ENCODE measurements at places on chromosomes 5 and 9. TPM values are rescaled to one million over a fixed set of nuclear protein-coding genes. Genes with fewer than 3 reads are reported as not detected.
A peak's percentile ranks its signal among the peaks of the same experiment; 100 is the strongest.

DNA sequence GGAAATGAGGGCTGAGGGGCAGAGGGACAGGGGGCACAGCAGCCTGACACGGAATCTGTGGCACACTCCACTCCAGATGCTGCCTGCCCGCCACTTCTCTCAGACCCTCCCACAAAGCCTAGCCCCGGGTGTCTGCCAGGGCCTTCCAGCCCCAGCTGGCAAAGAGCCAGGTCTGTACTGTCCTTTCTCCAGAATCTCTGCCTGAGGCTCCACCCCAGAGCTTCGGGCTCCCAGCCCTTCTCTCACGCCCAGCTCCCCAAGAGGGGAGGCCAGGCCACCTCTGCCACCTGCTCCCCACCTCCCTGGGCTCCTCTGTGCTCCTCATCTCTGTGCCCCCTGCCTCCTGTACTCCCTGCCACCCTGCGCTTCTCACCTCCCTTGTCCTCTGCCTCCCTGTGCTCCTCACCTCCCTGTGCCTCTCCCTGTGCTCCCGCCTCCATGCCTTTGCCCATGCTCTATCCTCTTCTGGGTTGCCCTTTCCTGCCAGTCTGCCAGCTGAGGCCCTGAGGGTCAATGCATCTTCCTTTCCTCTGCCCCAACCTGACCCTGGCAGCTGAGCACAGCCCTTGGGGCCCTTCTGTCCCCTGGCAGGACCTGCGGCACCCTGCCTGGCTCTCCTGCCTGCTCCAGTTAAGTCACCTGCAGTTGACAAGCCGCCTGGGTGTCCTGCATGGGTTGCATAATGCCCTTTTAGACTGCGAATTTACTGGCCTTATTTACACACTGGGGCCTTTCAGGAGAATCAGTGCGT lies 36.4 kb downstream of the RASGEF1C start:
- no peak overlapping the region for H3K27ac ChIP-seq
- DNase-seq, result no peak
- H3K27me3 ChIP-seq, result no peaks in the 10 kb centered on the region
- H3K4me3 ChIP-seq, result no peak overlapping the region
- H3K4me1 ChIP-seq, result no peaks in the 10 kb centered on the region

GRCh38 chr5:52757527-52757926 lies 30.2 kb upstream of the ITGA1 start:
- H3K27ac ChIP-seq, result no peak overlapping the region
- no peak overlapping the region for H3K4me3 ChIP-seq
- H3K27me3 ChIP-seq, result no peaks in the 10 kb centered on the region
- DNase-seq, result no peak
- H3K36me3 ChIP-seq, result no peaks in the 10 kb centered on the region

DNA sequence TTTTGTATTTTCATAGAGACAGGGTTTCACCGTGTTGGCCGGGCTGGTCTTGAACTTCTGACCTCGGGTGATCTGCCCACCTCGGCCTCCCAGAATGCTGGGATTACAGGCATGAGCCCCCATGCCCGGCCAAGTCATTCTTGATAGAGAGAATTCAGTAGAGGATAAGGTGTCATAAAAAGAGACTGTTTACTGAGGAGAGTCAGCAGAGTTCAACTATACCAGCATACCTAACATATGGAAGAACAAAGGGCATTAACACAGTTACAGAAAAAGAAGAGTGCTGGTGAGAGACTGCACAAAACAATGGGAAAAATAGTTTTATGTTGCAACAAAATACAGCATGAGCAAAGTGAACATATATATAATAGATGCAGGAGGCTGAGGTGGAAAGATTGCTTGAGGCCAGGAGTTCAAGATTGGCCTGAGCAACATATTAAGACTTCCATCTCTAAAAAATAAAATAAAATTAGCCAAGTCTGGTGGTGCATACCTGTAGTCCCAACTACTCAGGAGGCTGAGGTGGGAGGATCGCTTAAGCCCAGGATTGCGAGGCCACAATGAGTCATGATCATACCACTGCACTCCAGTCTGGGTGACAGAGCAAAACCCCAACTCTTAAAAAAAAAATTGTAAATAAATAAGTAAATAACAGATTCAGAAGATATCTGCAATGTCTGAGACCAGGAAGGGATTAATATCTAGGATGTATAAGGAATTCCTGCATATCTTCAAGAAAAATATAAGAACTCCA lies 19.5 kb downstream of the B4GALT1 start:
- no peaks in the 10 kb centered on the region for H3K27me3 ChIP-seq
- peaks cover 9% of the 10 kb centered on the region for H3K36me3 ChIP-seq
- H3K4me1 ChIP-seq, result peaks cover 66% of the 10 kb centered on the region
- no peak overlapping the region for H3K27ac ChIP-seq
- no peak for DNase-seq

Gene WNT8A
- total RNA-seq, result not detected

DNA sequence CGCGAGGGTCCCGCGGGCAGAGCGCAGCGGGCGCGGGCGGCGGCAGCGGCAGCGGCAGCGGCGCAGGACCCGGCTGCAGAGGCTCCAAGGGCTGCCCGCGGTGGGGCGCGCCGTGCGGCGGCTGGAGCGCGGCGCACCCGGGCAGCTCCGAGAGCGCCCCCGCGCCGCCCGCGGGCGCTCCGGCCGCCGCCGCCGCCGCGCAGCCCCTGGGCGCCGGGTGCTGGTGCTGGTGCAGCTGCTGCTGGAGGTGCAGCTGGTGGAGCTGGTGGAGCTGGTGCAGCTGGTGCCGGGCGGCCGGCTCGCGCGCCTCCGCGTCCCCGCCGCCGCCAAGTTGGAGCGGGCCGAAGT lies 644 bp downstream of the IER5L start:
- H3K4me1 ChIP-seq, result peaks cover 17% of the 10 kb centered on the region
- no peaks in the 10 kb centered on the region for H3K36me3 ChIP-seq
- H3K27ac ChIP-seq, result no peak overlapping the region
- H3K27me3 ChIP-seq, result peaks cover 11% of the 10 kb centered on the region
- H3K4me3 ChIP-seq, result peak overlapping the region; percentile 92

Gene FANCC
- 18.2 TPM for total RNA-seq

- H3K27ac ChIP-seq, result peak overlapping the region; percentile 52
- peaks cover 28% of the 10 kb centered on the region for H3K36me3 ChIP-seq
- H3K4me1 ChIP-seq, result peaks cover 45% of the 10 kb centered on the region
- H3K4me3 ChIP-seq, result peak overlapping the region; percentile 64
Observed at GRCh38 chr5:610744-611730, 1.1 kb upstream of the CEP72 start.

DNA sequence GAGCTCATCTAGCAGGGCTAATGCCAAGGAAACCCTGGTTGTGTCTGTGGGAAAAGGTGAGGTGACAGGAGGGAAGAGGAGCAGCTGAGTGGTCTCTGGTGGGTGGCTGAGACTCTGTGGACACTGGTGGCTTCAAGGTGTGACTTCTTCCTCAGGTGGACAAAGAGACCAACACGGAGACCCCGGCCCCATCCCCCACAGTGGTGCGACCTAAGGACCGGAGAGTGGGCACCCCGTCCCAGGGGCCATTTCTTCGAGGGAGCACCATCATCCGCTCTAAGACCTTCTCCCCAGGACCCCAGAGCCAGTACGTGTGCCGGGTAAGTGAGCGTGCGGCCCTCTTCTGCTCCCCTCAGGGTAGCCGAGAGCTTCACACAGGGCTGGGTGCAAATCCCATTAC lies 31.1 kb upstream of the RARS1 start:
- no peaks in the 10 kb centered on the region for H3K4me1 ChIP-seq
- H3K27me3 ChIP-seq, result no peaks in the 10 kb centered on the region
- no peak for DNase-seq
- H3K36me3 ChIP-seq, result no peaks in the 10 kb centered on the region
- no peak overlapping the region for H3K27ac ChIP-seq
- no peak overlapping the region for H3K4me3 ChIP-seq

Gene C7
- not detected for total RNA-seq

Data from activated CD8-positive, alpha-beta T cell treated with anti-CD3 and anti-CD28 coated beads, Interleukin-2, amount 10 ng/mL, durations not matched to agents 7 days and 5 days (primary cell).